Activated CD4-positive, CD25-positive, alpha-beta regulatory T cell (primary cell): ENCODE measurements at places on chromosomes 3 and 15.

DNA sequence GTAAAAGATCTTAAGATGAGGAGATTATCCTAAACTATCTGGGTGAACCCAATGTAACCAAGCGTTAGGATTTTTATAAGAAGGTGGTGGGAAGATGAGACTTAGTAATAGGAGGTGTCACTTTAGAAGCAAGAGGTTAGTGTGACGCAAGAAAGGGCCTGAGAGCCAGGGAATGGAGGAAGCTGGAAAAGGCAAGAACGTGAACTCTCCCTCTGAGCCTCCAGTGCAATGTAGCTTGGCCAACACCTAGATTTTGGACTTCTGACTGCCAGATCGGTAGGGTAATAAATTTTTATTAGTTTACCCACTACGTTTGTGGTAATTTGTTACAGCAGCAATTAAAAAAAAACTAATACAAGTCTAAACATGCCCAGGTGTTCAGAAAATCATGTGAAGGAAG, 20.8 kb upstream of the CNTN6 start:
- no peak for DNase-seq

GRCh38 chr3:52679811-52680210, 5.9 kb downstream of the PBRM1 start:
- DNase-seq = no peak

GRCh38 chr3:166296179-166296783, 459.1 kb upstream of the BCHE start:
- no peak for DNase-seq

DNA sequence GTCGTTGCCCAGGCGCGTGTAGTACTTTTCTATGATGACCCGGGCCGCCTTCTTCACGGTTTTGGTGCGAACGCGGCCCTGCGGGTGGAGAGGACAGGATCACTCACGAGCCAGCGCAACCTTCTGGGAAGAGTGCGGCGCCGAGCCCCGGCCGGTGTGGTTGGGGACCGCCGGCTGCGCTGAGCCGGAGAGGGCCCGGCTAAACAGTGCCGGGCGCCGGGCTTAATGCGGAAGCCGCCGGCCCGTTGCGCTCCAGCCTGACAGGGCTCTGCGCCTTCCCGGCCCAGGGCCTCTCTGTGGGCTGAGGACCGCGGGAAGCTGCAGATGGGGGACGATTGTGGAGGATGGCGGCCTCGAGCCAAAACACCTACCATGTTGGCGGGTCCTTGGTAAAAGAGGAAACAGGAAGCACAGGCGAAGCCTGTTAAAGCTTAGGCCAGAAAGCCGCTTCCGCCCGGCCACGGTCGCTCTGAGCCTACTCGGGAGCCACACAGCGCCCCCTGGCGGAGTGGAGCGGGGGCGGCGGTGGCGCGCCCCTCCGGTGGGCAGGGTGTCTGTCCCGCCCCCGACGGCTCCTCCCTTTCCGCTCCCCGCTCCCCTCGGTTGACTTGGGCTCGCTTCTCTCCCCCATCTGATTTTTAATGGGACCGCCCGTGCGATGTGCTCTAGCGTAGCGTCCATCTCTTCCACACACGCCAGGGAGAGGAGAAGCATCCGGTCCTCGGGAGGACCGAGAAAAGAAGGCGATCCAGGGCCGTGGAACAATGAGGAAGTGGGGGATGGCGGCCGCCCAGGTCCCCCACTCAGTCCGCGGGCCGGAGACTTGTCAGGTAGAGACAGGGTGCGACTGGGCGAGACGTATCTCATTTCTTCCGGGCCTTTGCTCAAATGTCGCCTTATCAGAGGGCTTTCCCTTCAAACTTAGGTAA, at the start of gene RPS17:
RPS17 (minus strand) TSS at position 403 of the 929 bp plus-strand sequence; CDS start at position 374, 29 bp downstream.
- DNase-seq = no peak

GRCh38 chr3:81744366-81744765, 17.1 kb downstream of the GBE1 start:
- no peak for DNase-seq

DNA sequence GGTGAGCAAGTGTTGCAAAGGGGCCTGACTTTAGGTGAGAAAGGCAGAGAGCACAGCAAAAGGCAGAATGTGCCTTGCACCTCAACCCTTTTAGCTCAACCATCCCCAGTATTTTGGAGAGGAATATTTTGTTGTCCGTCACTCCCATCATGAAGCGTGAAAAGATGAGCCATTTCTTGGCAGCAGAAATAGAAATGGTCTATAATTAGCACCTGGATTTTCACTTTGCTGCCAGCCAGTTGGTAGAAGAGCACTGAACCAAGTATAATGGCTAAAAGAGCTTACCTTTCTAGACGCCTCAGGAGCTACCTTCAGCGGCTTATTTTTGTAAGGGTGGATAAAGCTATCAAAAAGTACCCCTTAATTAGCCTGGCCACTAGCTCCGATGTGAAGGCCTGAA, 406.7 kb downstream of the OCA2 start:
- no peak for DNase-seq

DNA sequence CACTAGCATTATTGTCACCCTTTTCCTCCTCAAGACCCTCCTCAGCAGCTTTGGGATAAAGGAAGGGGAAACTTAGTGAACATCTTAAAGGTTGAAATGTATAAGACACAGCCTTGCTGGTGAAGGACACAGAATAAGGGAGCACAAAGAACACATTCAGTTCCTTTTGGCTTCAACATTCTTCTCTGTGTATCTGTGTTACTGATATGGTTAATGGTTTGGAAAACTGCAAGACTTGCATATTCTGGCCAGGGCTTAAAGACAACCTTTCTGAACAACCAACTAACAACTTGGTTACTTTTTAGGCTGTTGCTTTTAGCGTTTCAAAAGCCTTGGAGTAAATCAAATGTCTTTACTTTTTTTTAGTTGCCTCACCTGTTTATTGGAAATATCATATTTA, 680.5 kb downstream of the MECOM start:
- no peak for DNase-seq
